ENCODE measurements at places on chromosomes 1 and 21.

- peak; percentile 94 for DNase-seq
These were observed 958 bp upstream of the CKS1B start for GRCh38 chr1:154973344-154974101.

GRCh38 chr1:53769780-53770179 is 30.8 kb upstream of the GLIS1 start:
- no peak for DNase-seq

GRCh38 chr1:94808669-94809068 is 11.5 kb upstream of the SLC44A3 start:
- no peak for DNase-seq

DNA sequence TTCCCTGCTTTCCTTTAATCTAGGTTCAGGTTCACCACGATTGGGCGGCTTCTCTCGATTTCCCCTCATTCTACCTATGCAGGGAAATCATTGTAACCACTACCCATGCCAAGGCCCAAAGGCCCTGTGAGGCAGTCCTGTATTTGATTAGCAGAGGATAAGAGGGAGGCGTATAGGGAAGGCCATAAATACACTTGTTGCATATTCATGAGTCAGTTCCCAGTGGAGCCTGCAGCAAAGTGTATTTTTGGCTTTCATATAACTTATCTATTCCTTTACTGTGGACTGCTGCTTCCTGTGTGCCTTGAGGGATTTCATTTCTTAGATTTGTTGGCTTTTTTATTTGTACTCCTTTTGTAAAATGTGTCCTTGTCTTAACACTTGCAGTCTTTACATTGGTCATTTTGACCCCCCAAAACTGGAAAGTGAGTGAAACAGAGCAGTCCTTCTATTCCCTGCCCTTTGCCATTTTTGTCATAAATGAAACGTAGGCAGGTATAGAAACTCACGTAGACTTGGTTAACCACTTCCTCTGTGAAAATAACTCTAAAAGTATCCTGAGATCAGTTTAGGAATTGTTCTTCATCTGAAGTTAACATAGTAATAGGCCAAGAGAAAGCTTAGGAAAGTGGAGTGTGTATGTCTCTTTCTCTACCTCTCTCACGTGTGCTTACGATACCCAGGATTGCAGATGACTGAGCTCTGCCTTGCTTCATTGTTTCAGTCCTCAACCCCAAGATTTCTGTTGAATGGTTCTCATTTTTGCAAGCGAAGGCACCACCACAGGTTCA is 19.6 kb upstream of the KCNQ4 start:
- no peak for DNase-seq

DNA sequence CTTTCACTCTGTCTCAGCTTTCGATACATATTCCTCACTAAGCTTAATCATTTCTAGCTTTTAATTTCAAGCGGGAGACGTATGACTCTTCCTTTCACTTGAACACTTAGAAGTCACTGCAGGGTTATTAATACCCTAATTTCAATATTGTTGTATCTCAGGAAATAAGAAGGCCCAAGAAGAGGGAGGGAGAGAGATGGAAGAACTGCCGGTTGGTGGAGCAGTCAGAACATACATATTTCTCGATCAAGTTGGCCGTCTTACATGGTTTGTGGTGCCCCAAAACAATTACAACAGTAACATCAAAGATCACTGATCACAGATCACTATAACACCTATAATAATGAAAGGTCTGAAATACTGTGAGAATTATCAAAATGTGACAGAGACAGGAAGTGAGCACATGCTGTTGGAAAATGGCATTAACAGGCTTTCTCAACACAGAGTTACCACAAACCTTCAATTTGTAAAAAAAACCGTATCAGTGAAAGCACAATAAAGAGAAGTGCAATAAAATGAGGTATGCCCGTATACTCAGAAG is 145.4 kb upstream of the HP1BP3 start:
- no peak for DNase-seq

DNA sequence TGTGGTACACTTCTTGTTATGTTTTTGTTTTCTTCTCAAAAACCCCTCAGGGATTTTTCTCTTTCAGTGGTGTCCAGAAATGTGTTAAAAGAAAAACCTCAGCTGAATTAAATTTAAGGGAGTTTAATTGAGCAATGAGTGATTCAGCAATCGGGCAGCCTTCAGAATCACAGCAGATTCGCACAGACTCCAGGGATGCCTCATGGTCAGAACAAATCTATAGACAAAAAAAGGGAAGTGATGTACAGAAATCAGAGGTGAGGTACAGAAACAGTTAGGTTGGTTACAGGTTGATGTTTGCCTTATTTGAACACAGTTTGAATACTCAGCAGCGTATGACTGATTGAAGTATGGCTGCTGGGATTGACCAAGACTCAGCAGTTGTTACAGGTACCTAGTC is 86.2 kb downstream of the TLR5 start:
- DNase-seq: no peak

DNA sequence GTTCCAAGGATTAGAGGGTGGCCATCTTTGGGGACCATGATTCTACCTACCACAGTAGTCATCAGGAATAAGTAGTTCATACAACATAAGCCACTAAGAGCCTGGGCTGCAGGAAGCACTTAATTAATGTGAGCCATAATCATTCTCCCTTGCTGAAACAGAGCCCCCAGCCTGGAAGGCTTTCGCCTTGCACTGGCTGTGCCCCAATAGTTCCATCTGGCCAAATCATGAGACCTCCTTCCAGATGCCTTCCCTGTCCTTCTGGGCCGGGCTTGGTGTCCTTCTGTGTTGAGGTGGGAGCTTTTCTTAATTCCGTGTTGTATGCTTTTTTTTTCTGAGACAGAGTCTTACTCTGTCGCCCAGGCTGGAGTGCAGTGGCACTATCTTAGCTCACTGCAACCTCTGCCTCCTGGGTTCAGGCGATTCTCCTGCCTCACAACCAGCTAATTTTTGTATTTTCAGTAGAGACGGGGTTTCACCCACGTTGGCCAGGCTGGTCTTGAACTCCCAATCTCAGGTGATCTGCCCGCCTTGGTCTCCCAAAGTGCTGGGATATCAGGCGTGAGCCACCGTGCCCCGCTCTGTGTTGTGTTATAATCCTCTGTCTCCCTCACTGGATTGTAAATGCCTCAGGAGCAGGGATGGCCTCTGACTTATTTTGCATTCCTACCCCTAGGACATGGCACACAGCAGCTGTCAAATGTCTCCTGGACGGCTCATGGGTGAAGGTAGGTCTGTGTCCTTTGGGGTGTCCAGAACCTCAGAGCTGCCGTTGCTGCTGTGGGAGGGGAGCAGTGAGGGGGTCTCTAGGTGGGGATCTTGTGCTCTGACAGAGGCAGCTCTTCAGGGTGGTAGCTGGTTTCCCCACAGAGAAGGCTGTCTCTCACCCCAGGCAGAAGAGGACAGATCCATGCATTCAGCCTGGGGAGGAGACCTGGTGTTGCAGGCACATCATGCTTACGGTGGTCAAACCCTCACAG is 10.1 kb downstream of the GNG4 start:
- no peak for DNase-seq

DNA sequence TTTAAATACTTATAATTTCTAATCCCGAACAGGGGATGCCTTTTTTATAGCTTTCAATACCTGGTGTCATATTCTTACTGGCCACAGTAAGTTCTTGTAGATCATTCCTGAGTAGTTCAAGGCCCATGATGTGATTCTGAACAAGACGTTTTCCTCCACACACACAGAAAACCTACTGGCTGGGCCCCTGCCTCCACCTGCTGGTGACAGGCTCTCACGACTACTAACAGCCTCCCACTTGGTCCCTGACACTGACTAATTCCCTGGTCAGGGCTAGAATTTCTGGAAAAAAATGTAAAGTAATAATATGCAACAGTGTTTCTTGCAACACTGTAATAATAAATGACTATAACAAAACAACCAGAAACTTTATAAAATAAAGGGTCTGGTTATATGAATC is 50.4 kb upstream of the RIPK4 start:
- no peak for DNase-seq

GRCh38 chr1:30686236-30686935 is 37.0 kb downstream of the MATN1 start:
- DNase-seq: no peak

GRCh38 chr21:45152265-45152746 is 77.9 kb downstream of the ADARB1 start:
- peak; percentile 71 for DNase-seq

GRCh38 chr1:3321559-3322449 is 132.7 kb upstream of the ARHGEF16 start:
- DNase-seq: no peak

DNA sequence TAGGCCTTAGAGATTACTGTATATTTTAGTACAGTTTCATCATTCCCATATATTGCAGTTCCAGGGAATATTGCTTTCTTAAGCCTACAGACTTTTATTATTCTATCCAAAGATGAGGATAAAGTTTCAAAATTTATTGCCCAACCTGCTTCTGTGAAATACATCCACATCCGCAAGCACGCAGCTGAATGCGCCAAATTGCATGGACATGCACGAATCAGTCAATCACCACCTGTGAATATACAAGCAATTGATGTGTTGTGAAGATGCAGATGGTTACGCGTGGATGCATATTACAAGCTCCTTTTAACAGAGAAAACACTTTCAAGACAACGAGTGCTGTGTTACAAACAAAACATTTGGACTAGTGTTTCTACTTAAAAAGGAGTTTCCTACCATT is 577.8 kb upstream of the PLXNA2 start:
- no peak for DNase-seq

GRCh38 chr1:76611770-76612445 is 255.4 kb upstream of the ST6GALNAC5 start:
- DNase-seq: no peak

DNA sequence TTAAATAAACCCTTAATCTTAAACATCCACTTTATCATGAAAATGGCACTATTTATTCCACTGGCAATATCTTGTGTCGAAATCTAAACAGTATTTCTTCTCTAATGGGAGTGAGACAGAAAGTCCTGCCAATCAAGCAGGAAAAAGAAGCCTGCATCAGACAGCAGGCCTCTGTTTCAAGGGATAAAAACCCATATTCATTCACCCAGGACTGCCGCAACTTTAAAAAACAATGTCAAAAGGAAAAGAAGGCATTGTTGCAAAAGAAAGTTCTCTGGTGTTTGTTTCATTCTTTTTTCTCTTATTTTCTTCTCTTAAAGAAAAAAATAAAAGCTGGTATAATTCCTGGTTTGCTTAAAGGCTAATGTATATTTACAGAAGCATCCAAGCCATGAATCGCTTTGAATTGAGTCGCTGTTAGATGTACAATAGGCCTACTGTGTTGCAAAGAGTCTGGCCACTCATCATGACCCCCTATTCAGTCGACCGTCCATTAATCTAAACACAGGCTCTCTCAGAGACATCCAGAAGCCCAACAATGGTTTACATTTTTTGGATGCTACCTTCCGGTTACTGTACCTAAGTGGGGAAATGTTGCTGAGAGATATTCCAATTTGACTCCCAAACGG is 48.7 kb upstream of the ZC3H11B start:
- DNase-seq: no peak

DNA sequence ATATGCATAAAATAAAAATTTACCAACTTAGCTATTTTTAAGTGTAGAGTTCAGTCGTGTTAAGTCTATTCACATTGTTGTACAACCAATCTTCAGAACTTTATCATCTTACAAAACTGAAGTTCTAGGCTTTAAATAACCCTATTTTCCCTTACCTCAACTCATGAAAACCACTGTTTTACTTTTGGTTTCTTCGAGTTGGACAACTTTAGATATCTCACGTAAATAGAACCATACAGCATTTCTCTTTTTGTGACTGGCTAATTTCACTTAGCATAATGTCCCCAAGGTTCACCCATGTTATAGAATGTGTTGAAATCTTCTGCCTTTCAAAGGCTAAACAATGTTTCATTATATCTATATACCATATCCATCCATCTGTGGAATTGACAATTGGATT is 819.0 kb upstream of the ADGRL4 start:
- DNase-seq: no peak

DNA sequence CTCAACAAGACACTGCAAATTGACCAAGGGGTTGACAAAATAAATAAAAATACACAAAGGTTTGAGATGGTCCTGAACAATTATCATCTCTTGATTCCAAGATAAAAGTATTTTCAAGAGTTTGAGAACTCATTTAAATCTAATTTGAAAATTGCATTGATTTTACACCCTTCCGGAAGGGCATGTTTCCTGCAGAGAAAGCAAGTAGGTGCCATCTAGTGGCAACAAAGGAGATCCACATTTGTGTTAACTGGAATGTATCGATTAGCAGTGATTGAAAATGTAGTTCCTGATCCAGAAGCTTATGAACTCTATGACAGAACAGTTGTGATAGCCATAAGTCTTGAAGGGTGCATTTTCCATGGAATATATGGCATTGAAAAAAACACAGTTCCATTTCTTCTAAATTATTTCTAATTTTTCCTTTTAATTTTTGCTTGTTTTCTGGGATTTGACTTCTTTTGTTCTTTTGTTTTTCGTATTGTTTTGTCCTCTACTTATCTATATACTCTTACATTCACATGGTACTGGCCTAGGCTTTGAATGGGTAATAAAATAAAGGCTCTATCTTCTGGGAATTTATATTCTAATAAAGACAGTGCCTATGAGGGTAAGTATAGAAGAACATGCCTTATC is 143.7 kb downstream of the DNM3 start:
- DNase-seq: no peak

- no peak for DNase-seq
These were observed 22.1 kb downstream of the RRP1 start for GRCh38 chr21:43811262-43812105.

- DNase-seq: no peak
These were observed 203.3 kb downstream of the PTPRU start for GRCh38 chr1:29439615-29440014.

- DNase-seq: no peak
These were observed 151.7 kb upstream of the NR5A2 start for GRCh38 chr1:199875856-199876255.

Data from stimulated activated CD8-positive, alpha-beta memory T cell treated with anti-CD3 and anti-CD28 coated beads, Interleukin-7, amount 100 ng/mL, for 48 hours (primary cell).